ENCODE measurements at places on chromosomes 5 and 9.

DNA sequence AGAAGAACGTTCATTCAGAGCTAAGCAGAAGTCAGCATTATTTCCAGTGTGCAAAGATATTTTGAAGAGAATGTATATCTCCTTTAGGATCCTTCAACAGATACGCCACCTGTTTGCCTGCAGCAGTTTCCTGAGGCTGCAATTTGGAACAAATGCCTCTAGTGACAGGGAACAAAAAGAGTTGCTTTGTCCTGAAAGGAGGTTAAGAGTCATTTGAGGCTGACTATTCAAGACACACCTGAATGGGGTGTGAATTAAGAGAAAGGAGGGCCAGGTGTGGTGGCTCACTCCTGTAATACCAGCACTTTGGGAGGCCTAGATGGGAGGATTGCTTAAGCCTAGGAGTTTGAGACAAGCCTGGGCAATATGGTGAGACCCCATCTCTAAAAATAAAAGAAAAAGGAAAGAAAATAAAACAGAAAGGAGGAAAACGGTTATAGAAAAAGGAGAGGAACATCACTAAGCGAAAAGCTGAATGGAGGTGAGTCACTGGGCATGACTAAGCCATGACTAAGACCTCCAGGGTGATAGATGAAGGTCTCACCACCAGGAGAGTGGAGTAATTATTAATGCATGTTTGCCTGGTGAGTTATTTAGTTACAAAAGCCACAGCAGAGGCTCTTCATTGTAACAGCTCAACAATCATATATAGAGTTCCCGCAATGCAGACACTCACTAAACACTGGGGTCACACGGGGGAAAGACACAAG is 255.2 kb upstream of the TNC start:
- DNase-seq: no peak

DNA sequence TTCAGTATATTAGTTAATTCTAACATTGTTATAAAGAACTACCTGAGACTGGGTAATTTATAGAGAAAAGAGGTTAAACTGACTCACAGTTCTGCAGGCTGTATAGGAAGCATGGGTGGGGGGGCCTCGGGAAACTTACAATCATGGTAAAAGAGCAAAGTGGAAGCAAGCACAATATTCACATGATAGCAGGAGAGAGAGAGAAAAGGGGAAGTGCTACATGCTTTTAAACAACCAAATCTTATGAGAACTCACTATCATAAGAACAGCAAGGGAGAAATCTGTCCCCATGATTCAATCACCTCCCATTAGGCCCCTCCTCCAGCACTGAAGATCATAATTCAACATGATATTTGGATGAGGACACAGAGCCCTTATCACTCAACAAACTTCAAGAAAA is 324.9 kb downstream of the ZNF608 start:
- no peak for DNase-seq

DNA sequence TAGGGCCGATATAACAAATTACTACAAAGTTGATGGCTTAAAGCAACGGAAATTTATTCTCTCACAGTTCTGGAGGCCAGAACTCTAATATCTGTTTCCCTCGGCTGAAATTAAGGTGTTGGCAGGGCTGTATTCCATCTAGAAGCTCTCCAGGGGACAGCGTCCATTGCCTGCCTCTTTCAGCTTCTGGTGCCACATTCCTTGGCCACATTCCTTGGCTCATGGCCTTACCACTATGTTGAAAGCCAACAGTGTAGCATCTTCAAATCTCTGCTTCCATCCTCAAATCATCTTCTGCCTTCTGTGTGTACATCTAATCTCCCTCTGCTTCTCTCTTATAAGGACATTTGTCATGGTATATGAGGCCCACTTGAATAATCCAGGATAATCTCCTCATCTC is 17.2 kb downstream of the FGF10 start:
- DNase-seq: no peak

- no peak for DNase-seq
Measured at GRCh38 chr9:13410566-13411031, 131.1 kb upstream of the MPDZ start.

GRCh38 chr5:3778000-3778550 is 182.4 kb downstream of the IRX1 start:
- DNase-seq: no peak

DNA sequence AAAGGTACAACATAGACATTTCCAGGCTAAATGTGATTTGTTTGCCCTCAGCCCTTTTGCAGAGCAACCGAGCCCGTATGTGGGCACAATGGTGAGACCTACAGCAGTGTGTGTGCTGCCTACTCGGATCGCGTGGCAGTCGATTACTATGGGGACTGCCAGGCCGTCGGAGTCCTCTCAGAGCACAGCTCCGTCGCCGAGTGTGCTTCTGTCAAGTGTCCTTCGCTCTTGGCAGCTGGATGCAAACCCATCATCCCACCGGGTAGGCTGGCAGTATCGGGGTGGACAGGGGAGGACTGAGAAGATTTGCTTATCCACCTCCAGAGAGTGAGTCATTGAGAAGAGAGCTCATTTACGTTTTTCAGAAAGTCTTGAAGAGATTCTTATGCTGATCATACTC is 17.8 kb upstream of the GLIPR2 start:
- DNase-seq: no peak

DNA sequence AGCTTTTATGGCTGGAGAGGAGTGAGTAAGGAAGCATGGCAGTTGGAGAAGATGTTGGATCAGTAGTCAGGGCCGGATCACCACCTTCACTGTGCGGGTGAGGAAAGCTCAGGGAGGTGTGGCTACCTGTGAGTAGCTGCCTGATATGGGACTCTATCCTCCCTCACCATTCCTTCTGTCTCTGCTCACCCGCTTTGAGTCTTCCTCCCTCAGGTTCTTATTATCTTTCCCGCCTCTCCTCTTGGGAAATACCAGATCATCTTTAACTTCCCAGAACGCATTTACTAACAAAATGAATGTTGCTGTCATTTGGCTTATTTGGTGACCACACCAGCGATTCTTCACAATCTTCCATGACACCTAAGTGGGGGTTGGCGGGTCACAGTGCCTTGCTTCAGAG is 140.7 kb upstream of the GPR151 start:
- DNase-seq: no peak

DNA sequence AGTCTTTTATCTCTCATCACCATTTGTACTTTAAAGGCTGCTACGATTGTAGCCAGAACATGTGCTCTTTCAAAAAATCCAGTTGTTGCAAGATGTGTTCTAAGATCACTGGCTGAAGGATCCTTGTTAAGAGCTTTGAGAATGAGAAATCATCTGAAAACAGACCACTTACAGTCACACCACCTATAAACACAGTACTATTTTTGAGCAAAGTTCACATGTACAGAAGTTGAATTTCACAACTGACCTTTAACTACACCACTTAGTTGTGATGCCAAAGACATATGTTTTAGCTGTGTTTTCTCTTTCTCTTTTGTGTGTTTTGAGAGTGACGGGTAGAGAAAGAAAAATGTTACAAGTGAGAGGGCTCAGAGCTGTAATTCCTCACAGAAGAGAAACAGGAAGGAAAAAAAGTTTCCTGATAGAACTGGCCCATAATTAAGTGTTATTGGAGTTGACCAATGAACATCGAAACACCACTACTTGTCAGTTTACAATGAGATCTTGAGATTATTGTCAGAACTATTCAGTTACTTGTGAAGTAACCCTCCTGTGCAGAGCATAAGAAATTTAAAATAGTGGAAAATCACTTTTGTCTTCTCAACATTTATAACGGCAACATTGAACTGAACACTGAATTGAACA is 245.4 kb downstream of the MLLT3 start:
- DNase-seq: no peak

DNA sequence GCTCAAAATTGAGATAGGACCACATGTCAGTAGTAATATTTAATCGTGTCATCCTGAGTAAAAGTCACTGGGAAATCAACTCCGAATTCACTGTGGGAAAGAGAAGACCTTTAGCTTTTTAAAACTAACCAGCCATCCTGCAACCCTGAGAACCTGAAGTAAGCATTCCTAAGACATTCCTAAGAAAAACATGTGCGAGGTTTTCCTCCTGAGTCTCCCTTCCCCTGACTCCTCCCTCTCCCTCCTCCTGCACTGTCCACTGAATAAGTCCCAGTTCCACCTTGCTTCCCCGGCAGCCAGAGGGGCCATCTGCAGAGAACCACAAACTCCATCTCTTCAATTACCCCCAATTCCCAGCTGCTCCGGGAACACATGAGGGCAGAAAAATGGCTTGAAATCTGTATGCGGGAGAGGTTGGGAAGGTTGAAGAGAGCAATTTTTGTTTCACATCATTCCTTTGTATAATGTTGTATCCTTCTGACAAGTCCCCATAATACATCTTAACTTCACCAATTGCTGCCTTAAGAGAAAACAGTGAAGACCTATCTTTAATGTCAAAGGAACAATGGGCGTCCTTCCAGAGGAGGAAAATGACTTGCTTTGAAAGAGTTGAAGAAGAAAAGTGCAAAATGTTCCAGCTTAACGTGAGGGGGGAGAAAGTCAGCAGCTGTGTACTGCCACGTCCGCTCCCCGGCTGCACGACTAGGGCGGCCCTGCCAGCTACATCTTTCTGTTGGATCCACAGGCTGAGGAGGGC is 186.3 kb downstream of the ZNF462 start:
- DNase-seq: no peak

GRCh38 chr9:134661791-134662142 is 20.2 kb downstream of the COL5A1 start:
- DNase-seq: no peak

DNA sequence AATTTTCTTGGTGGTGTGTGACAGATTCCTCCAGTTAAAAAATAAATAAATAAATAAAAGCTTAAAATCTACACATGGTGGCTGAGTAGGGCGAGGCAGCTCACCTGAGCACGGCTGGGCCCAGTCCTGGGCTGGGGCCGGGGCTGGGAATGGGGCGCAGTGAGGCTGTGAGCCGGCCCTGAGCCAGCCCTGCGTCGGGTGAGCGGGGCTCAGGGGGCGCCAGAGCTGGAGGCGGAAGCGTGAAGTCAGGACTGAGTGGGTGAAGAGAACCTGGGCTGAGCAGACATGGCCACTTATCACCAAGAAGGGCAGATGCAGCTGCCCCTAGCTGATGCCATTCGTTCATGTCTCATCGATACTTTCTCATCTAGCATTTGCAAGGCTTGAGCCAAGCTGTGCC is 22.8 kb upstream of the DTWD2 start:
- DNase-seq: no peak

DNA sequence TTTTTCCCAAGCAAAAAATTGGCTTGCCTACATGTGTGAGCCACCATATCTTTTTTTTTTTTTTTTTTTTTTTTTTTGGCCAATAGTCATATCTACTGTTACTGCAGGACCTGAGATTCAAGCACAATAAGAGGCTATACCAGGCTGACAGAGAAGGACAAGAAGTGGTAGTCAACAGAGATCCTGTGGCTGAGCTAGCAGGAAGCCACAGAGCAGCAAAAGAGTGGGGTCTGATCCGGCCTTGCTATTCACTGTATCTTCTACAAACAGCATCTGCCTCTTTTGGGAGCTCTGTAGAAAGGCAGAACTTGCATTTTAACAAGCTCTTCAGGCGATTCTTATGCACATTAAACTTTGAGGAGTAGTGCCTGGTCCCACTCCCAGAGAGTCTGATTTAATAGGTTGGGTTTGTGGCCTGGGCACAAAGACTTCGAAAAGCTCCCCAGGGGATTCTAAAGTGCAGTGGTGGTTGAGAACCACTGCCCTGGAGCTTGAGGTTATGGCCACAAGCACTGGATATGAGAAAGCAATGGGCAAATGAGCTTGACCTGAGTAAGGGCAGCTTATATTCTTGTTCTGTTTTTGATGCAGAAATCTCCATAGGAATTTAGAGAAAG is 162.8 kb downstream of the PIK3R1 start:
- no peak for DNase-seq

- no peak for DNase-seq
Measured at GRCh38 chr5:142883025-142883424, 112.8 kb downstream of the ARHGAP26 start.

GRCh38 chr9:86242071-86242470 is 17.4 kb downstream of the C9orf153 start:
- DNase-seq: no peak

DNA sequence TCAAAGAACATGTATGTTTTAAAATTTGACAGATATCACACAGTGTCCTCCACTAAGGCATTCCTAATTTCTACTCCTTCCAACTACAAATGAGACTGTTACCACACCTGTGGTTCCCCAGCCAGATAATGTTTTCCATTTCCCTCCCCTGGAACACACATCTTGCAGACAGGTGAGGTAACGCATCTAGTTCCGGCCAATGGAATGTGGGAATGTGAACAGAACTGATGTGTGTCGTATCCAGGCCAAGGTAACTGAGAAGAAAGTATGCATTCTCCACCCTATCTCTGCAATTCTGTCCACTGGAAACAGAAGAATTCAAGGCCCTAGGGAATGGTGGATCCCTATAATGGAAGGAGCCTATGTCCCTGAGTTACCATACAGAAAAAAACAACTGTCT is 19.9 kb upstream of the NR4A3 start:
- no peak for DNase-seq

DNA sequence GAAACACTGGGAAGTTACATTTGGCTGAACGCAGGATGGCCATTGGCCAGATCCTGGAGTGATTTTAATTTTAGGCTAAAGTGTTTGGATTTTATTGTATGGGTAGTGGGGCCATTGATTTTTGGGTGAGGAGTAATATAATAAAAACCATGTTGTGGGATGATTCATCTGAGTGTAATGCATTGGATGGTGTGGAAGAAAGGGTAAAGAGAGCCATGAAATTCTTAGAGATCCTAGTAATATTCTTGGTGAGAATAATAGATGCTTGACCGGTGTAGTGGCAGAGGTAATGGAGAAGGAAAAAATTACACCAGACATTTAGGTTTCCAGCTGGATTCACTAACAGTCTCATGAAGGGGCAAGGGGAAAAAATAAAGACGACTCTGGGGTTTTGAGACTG is 158.1 kb downstream of the NPR3 start:
- no peak for DNase-seq

DNA sequence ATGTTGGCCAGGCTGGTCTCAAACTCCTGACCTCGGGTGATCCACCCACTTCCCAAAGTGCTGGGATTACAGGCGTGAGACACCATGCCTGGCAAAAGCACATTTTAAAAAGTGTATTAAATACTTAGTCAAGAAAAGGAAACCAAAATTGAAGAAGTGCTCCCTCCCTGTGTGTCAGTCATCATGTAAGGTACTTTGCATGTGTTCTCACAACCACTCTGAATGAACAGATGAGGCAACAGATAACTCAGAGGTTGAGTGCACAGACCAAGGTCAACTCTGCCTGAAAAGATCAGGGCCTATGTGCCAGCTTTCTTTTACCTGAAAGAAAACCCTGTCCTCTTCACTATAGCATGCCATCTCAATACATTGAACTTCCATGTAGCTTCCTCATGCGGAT is 289.7 kb downstream of the MRPS30 start:
- no peak for DNase-seq

DNA sequence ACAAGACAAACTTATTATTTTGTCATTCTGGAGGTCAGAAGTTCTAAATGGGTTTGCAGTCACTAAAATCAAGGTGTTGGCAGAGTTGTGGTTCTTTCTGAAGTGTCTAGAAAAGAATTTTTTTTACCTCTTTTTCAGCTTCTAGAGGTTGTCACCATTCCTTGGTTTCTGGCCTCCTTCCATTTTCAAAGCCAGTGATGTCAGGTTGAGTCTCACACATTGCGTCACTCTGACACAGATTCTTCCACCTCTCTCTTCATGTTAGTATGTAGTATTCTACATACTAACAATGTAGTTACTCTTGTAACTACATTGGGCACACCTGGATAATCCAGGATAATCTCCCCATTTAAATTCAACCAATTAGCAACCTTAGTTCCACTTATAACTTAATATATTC is 290.3 kb downstream of the RFX3 start:
- no peak for DNase-seq
